ENCODE measurements at places on chromosomes 7 and 10.

- no peak for DNase-seq
Measured at GRCh38 chr7:48421357-48421756, 250.1 kb downstream of the ABCA13 start.

DNA sequence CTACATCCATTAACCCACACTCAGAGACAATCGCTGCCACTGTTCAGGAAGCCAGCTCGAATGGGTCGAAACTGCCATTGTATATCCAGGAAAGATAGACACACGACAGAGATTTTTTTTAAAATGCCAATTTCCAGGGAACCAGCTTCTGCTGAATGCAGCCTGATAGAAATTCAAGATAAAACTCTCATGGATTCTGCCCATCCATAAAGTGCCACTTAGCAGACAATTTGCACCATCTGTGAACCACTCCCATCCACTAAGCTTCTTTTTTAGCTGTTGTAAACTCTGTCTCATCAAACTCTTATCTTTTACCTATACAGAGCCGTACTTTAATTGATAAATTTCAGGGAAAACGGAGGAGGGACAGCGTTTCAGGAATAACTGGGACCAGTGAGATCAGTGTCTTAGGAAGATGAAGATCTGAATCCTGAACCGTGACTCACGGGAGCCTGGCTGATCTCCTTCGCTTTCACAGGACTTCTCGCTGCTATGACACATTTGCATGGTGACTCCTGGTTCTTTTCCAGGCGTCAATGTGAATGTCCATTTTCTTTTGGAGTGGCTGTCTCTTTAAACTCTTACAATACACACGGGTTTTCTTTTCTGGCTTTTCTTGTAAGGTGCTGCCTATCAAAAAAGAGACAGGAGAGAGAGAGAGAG, 103.4 kb downstream of the FAM204A start:
- no peak for DNase-seq

DNA sequence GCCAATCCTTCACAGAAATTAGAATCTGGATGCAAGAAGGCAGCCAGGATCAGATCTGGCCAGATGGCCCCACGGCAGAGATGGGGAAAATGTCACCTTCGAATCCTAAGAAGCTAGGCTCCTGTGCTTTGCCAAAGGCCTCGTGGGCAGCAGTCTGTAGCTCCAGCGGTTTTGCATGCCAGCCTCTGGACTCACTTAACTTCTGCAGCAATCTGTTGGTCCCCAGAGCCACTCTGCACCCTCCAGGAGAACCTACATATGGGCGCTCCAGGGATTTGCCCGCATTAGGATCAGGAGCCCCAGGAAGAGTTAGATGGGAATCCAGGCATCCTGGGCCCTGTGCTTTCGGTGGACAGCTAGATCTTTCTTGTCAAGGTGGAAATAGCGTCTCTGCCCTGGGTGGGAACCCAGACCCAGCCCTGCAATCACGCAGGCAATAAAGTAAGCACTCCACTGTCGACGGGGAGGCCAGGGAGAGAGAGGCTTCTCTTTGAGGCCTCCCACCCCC, 10.1 kb upstream of the HOXA13 start:
- no peak for DNase-seq

DNA sequence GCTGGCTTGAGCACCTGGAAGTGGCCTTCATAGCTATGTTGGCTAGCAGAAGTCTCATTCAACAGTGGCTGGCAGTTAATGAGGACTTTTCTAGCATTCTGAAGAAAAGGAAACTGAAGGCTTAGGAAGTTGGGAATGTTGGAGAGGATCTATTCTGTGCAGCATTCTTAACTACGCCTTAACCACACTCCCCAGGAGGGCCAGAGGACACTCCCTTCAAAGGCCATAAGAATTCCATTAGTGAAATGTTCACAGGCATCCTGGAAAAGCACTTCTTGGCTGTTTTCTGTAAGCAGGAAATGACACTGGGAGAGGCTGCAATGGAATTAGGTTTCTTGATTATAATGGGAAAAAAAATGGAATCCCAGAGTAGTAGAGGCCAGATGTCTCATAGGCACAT, 188.9 kb downstream of the ARHGAP12 start:
- DNase-seq = no peak

DNA sequence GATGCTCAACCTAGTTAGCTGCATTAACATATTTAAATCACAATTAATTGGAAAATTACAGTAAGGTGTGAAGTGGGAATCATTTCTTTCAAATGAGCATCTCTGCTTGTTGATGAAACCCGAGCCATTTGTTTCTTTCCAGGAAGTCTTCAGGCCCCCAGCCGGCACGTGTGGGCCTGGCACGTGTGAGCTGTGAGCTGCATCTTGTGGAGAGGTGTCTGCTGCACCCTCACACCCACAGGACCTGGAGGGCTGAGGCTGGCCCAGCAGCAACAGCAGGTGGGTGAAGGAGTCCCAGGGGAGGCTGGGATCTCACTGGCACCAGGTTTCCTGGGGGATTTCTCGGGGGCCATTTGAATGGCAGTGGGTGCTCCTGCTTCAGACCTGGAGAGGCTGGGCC, 372.5 kb upstream of the MKI67 start:
- DNase-seq = no peak

DNA sequence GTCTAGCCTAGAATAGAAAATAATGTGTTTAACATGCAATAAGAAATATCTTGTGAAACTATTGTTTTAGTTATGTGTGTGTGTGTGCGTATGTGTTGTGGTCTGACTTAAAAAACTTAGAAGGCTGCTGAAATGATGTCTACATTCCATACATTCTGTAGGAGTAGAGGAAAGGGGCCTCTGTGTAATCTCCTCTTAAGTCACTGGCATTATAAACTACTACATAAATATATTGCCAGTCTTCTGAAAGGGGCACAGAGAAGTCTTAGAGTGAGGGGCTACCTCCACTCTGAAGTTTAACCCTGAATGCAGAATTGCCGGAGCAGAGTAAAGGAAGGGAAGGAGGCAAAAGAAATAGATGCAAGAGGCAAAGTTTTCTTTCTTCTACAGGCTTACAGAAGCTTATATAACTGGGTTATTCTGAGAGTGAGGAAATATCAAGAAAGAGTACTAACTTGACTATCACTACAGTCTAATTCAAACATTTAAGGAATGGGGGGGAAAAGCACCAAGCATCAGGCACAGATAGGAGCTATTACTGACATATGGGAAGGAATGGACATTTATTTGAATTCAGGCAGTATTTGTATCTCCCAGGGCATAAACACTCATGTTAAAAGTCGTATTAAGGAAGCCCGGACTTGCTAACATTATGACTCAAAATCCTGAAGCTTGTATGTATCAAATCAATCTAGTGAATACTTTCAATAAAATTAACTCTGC, 75.7 kb downstream of the DNAJC1 start:
- DNase-seq = no peak

- no peak for DNase-seq
Measured at GRCh38 chr10:62638062-62638477, 166.4 kb upstream of the ADO start.
